Urinary bladder (tissue), 4 donors: ENCODE measurements at places on chromosomes 11 and 22.

DNA sequence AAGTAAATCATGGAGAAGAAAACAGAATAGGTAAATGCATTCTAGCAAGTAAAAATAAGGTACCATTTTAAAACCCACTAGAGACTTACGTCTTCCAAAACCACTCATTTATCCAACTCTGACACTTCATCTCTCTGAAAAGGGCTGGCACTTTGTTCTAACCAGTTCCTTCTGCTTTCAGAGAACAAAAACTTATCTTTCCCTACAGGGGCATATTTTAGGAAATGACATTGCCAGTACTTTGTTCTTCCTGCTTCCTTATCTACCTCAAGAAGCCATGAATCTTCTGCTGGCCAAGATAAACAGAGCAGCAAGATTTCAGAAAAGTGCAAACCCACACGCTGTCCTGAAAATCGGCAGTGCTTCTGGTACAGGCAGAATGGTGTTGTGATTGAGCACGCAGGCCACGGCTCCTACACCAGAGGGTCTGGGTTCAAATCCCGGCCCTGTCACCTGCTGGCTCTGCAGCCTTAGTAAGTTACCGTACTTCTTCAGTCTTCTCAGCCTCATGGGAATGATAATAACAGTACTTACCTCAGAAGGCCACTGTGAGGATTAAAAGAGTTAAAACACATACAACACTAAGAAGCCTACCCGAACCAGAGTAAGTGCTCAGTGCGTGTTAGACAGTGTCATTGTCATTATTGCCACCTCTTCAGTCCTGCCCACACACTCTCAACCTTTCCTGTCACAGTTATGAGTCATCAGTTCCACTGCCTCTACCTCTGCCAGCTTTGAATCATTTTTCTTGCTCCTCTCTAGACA is 11.0 kb downstream of the MPZL3 start:
- peak; percentile 66 for DNase-seq

DNA sequence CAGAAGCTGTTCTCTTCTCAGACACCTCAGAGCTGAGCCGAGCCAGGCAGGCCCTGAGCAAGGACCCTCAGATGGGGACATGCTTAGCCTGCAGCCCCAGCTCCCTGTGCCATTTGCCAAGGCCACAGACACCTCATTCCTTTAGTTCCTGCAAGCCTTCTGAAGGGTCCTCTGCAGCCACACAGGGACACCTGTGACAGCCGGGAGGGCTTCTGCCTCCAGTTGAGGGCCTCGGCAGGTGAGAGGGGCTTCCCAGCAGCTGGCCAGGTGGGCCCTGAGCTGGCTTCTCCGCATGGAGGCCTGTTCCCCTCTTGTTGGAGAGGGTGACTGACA is 18.2 kb downstream of the INCENP start:
- no peak for DNase-seq

DNA sequence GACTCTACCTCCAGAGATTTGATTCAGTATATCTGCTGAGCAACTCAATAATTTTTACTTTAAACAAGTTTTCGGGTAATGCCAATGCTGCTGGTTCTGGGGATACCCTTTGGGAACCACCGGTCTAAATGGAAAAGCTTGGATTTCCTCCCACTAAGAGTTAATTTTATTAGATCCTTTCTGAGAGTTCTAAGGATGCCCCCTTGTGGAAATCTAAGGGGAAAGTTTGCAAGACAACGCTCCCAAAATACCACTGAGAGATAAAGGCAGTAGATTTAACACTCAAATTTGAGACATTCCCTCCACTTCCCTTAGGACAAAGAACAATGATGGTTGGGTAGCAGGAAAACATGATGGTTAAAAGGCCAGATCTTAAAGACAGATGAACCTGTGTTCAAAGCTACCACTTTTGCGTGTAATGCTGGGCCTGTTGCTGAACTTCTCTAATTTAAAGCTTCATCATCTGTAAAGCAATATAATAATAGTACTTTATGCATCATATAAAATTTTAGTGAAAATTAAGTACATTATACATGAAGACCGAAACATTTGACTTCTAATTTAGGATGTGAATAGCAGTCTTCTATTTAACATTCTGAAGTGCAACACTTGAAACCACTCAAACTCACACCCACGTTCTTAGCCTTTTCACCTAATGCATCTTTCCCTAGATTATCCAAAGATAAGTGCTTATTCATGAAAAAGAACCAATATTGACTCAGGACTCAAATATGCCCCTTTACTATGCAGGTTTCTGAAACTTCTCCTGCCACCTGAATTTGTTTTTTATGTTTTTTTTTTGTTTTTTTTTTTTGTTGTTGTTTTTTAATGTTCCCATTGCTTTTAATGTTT is 110.1 kb upstream of the LUZP2 start:
- DNase-seq, result no peak

DNA sequence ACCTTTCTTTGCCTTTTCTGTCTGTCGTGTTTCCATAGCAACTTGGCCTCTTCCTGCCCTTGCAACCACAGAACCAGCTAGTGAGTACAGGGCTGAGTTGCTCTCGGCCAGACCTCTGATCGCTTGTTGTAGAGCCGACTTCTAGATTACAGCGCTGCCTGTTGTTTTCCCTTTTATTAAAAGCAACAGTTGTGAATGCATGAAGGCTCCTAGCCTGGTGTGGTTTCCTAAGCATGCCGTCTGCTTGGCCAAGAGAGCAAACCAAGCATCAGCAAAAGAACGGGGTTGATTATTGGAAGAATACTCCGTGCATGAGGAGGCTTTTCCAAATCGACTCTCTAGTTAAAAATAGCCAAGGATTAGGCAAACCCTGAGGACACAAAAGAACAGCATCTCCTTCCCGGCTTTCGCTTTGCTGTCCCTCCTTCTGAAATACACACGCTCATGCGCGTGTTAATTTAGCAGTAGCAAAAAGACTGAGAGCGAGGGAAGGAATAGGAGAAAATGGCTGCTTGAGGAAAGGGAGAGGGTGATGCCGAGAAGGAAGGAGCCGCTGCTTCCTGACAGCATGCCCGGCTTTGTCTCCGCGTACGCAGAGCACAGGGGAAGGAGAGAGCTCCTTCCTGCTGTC is 71.5 kb upstream of the TTC12 start:
- no peak for DNase-seq

DNA sequence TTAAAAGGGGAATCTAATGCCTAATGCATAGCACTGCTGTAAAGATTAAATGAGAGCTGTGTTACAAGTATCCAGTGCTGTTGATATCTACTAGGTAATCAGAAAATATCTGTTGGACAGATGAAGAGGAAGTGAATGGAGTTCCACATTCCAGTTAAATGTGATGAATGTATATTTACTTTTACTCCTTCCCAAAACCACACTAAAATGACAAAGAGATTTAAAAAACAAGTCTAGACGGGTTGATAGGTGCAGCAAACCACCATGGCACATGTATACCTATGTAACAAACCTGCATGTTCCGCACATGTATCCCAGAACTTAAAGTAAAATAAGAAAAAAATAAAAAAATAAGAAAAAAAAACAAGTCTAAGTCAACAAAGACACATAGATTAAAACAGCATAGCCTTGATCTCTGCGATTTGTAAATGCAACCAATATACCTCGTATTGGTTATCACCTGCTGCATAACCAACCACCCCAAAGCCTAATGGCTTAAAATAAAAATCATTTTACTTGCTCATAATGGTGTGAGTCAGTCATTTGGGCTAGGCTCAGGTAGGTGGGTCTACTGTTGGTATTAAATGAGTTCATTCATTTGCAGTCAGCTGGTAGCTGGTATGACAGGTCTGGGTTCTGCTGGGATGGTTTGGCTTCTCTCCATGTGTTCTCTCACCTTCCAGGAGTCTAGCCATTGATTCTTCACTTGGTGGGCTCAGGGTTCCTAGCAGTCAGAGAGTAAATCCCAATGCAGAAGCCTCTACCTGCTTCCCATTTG is 39.7 kb upstream of the SLC6A5 start:
- no peak for DNase-seq

- DNase-seq, result no peak
Observed at GRCh38 chr11:134920851-134921608, 509.0 kb upstream of the B3GAT1 start.

GRCh38 chr11:120273432-120273831 is 33.5 kb downstream of the POU2F3 start:
- no peak for DNase-seq

DNA sequence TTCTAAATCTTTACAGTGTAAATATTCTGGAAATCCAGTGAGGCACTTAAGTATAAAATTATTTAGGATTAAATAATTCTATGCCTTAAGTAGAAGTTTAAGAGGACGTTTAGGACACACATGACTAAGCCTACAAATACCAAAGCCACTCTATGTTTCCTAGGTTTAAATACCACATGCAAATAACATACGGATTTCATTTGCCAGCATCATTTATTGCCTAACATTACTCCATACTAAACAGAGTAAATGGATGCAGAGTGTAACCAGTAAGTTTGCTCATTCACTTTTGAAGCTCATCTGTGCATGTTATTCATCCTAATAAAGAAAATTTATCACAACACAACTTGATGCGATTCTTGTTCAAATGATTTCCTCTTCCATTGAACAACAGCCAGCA is 4.1 kb downstream of the BDNF start:
- no peak for DNase-seq

DNA sequence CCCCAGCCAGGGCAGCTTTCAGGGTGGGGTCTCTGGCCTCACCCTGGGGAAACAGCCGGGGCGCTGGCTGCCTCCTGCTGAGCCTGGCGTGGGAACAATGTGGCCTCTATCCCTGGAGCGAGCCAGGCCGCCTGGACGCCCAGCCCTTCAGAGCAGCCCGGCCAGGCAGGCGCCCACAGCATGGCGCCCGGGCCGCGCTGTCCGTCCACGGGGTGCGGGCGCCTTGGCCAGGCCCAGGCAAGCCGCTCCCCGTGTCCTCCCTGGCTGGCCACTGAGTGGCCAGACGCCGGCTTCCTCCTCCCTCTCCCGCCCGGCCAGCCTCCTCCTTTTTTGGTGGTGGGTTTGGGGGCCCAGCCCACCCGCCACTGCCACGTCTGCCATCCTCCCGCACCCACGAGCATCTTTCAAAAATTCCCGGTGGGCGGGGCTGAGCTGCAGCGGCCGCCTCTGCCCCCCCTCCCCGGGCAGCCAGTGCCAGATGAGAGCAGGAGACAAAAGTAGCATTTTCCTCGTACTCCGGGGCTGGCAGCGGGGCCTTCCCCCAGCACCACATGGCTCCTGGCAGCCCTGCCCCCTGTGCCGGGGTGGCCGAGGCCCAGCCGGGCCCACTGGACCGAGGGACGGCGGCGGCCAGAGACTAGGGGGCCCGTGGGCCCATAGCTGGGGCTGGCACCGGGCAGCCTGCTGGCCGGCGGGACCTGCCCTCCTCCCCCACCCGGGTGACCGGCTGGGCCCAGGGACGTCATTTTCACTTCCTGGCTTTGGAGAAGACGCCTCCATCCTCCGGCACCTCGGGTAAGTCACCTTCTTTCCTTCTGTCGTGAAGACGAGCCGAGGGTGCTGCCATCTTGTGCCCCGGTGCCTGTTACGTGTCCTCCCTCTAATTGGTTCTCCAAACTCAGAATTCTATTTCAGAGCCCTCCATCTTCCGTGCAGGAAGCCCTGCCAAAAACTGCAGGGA is 70.2 kb upstream of the PPARA start:
- DNase-seq, result no peak

DNA sequence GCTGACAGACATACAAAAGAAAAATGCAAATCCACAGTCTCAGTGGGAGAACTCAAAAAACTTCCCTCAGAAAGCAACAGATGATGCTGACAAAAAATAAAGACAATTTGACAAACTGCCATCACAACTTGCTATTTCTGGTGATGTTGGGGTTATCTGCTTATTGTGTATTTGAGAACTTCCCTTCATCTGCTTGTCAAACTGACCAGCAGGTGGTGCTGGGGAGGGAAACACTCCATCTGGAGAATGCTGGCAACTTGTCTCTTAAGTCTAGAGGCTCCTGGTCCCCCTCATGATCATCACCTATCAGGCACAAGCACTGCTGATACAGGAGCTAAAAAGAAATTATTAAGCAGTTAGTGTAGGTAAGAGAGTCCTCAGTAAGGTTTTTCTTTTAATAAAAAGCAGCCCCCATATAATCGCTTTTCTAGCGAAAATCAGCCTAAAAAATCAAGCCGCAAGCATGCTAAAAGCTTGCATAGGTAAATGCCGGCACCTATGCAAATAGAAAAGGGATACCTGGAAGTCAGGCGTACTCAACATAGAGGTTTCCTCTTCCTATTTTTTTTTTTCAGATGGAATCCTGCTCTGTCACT is 9.8 kb upstream of the FAM111B start:
- no peak for DNase-seq

DNA sequence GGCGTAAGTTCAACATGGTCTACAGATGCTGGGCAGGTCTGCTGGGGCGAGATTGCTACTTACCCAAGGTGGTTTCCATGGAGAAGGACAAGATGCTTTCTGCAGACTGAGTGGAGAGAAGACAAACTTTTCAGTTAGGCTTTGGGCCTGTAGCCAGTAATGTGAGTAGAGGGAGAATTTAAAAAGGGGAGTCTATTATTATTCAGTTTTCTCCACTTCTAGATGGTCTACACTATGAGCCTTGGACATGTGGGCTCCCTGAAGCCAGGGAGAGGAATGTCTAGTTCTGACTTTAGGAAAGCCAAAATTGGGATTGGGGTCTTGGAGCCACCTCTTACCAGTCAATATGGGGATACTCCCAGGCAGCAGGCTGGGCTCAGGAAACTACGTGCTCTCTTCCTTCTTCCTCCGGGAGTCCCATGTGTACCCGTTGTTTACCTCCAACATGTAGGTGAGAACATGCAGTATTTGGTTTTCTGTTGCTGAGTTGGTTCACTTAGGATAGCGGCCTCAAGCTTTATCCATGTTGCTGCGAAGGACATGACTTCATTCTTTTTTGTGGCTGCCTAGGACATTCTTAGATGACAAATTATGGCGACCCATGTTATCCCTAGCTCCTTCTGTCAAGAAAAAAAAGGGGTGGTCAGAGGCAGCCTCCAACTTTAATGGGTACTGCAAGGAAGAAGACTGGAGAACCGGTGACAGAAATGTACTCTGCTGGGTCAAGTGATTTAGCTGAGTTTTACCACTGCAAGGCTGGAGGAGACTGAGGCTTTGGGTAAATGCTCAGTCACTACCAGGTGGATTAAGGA is 14.7 kb upstream of the ZNF280A start:
- no peak for DNase-seq

DNA sequence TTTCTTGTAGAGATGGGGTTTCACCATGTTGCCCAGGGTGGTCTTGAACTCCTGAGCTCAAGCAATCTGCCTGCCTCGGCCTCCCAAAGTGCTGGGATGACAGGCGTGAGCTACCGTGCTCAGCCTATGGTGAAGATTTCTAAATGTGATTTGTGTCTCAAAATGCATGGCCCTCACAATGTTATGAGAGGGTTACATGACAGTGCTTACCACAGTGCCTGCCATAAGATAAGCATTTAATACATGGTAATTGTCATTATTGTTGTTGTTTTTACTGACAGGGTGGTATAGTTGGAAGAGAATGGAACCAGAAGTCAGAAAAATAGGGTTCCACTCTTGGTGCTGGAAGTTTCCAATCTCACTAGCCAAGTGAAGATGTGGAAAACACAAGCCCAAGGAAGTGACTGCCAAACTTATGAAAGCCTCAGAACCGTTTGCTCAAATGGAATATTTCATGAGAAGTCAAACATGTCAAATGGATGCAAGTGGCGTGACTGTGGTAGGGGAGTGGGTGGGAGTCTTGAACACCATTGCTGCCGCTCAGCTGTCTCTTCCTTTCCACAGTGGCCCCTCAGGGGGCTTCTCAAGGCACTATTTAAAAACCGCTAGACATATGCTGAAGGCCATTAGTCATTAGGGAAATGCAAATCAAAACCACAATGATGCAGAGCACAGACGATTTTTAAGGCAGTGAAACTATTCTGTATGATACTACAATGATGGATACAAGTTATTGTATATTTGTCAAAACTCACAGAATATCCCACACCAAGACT is 29.1 kb upstream of the LMO2 start:
- DNase-seq, result no peak

- no peak for DNase-seq
Observed at GRCh38 chr22:50269573-50269969, 609 bp downstream of the MAPK11 start.

- DNase-seq, result peak; percentile 100
Observed at GRCh38 chr11:65615229-65615949, at the start of gene PCNX3. Gene PCNX3, plus strand, starts transcription at chr11:65615776. Its CDS starts 536 bp downstream, at chr11:65616312.
